ENCODE measurements at places on chromosomes 3 and 15. TPM values are rescaled to one million over a fixed set of nuclear protein-coding genes. Genes with fewer than 3 reads are reported as not detected.

DNA sequence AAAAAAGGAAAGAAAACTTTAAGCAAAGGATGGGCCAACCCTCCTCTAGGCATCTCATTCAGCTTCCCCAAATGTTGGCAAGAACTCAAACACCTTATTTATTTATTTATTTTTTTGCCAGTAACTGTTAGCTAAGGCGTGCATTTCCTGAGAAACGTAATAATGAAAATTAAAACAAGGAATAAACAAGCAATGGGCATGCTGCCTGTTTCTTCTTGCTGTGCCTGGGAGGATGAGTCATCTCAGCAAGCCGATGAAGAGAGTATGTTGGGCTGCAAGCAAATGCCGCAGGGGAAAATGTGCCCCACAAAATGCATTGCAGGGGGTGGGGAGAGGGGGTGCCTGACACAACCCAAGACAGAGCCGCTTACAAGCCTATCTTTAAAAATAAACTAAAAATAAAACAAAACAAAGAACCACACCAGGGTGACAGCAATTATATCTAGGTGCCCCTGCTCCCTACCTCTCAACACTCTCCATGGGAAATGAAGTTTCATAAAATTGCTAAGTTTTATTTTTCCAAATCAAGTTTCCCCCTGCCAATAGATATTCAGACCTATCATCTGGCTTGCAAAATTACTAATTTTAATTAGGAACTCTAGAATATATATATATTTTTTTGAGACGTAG is 40.3 kb downstream of the EIF4E3 start:
- DNase-seq, result peak; percentile 86

The TRPM1 gene
- 0.28 TPM for total RNA-seq

GRCh38 chr15:95687686-95688085 is 642.8 kb upstream of the NR2F2 start:
- no peak for DNase-seq

The GPR27 gene
- total RNA-seq, result not detected

- no peak for DNase-seq
Measured at GRCh38 chr3:25153136-25153535, 274.9 kb upstream of the RARB start.

The MEF2A gene
- 20.8 TPM for total RNA-seq

The CADM2 gene
- not detected for total RNA-seq

- DNase-seq, result peak; percentile 82
Measured at GRCh38 chr3:125585595-125586223, 9.6 kb downstream of the OSBPL11 start.

- no peak for DNase-seq
Measured at GRCh38 chr3:54296531-54296930, 174.2 kb downstream of the CACNA2D3 start.

DNA sequence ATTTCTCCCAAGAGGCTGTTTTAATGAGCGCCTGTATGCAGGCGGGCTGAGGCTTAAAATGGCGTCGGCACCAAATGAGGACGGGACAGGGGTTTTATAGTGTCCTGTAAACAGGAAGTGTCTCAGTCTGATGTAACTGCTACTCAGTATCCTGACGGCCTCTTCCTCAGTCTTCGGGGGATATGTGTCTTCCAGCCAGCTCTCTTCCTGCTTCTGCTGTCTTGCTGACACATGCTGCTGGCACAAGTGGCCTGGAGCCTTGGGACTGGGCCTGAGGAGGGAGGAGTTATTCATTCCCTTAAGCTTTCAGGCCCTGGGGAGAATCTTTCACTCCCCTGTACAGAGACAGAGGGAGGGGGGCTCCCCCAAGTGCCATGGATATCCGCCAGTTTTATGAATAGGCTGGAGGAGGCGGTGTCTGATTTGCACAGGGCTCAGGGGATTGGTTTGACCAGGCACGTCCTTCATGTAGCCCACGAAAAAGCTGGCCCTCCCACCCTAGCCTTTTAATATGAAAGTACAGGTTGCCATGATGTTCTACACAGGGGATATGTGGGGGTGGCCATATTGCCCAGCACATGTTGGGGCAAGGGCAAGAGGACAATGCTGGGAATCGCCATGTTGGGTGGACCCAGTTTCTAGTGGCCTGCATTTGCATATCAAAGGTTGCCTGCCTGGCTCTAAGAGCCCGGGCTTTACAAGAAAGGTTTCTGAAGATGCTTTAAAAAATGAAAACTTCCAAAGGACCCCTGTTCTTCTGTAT is 19.9 kb downstream of the NDUFB4 start:
- DNase-seq, result peak; percentile 51

The CTXN2 gene
- total RNA-seq, result not detected

The PIGBOS1 gene
- 11.7 TPM for total RNA-seq

DNA sequence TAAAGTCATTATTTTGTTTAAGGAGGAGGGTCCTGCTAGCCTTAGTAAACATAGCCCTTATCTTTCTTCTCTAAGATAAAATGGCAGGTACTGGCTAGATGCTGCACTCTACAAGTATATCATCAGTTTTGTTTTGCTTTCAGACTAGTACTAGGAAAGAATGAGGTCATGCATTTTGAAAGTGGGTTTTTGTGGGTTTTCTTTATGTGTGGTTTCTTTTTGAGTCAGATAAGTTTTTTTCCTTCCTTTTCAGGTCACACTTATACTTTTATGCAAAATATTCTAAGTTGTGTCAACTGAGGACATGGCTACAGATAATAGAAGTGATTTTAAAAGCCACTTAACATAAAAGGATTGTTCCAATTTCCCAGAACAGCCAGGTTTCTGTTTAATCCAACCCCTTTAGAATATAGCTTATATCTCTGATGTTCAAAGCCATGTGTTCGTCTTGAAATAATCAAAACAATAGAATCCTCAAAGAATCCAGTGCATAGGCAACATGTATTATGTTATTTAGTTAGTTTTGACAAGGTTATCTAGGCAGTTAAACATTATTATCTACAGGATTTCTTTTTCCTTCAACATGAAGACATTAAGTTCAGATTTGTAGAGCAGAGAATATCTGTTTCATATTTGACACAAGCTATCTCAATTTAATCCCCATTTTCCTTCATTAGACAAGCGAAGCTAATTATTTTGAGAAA is 406.2 kb downstream of the RBMS3 start:
- peak; percentile 80 for DNase-seq

The BNC1 gene
- 0.54 TPM for total RNA-seq

DNA sequence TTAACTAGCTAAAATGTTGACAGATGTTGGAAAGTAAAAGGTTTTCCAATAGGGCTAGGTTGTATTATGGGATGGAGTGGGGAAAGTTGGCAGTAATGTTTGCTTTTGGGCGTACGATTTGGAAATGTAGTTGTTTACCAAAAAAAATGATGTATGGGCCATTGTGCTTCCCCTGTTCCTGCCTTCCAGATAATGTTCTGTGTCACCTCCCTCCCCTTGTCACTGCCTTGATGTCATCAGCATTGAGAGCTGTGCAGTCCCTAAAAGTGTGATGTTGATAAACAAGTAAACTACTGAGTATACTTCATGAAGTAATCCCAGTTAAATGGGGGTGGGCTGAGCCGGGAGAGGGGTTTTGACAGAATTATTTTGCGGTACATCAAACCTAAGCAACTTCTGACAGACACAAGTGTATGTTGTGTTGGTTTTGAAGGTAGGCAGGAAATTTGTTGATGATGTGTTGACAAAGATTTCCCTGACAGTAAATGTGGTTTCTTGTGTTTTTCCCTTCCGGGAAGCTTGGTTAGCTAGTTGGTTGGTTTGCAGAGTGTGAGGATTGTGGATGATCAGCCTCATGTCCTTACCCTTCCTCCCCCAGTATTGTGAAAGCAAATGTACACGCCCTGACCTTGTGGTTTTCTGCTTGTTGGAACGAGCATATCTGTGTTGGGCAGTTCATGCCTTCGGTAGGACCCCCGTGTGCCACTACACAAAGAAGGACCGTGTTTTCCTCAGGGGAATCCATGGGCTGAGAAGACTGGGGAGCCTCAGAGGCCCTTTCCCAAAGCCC is 87.3 kb downstream of the PGPEP1L start:
- no peak for DNase-seq

GRCh38 chr3:184334470-184335158 is 2.8 kb upstream of the FAM131A start:
- DNase-seq, result peak; percentile 86

GRCh38 chr15:48494631-48495030 is 150.9 kb downstream of the FBN1 start:
- peak; percentile 31 for DNase-seq

- DNase-seq, result no peak
Measured at GRCh38 chr3:123405021-123405420, 43.9 kb downstream of the ADCY5 start.

DNA sequence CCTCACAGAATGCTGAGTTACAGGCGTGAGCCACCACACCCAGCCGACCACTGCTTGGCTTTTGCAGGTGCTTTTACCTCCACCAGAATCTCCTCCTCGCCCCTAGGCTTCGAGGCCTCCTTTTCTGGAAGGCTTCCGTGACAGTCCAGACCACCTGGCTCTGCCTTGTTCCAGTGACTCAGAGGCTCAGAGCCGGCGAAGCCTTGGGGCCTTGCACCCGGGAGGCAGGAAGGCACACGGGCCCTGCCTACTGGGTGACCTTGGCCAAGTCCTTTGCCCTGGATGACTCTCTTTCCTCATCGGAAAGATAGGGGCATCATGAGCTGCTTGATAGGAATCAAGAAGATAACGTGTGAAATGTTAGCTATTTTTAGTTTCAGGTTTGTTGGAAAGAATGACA is 31.3 kb upstream of the FURIN start:
- no peak for DNase-seq

DNA sequence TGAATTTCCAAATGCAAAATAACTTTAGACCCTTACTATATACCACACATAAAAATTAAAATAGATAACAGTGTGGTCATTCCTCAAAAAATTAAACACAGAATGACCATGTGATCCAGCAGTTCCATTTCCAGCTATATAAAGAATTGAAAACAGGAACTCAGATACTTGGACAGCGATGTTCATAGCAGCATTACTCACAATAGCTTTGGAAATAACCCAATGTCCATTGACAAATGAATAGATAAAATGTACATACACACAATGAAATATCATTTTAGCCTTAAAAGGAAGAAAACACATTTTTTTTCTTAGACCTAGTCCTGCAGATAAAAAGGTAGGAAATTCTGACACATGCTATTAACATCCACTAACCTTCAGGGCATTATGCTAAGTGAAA is 26.7 kb downstream of the RAD51 start:
- peak; percentile 7 for DNase-seq

DNA sequence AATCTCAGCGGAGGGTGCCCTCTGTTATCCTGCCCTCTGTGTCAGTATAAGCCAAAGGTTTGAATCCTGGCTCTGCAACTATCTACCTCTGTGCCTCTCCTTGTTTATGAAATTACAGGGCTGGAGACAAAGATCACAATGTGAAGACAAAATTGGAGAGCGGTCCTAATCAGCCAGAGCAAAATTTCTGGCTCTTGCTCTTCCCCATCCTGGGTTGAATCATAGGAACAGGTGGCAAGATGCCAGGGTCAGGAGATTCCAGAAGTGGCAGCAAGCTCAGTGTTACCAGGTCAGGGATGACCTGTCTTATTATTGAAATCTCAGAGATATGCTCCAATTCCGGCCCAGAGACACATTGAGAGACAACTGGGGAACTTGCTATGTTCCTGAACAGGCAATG is 2.3 kb upstream of the CCR2 start:
- no peak for DNase-seq

- no peak for DNase-seq
Measured at GRCh38 chr3:5059782-5060181, 62.3 kb upstream of the ARL8B start.

- no peak for DNase-seq
Measured at GRCh38 chr15:29097168-29097567, 172.5 kb downstream of the NSMCE3 start.

All from IMR-90 (cell line).